Stimulated activated CD4-positive, alpha-beta T cell treated with anti-CD3 and anti-CD28 coated beads, Interleukin-12 subunit alpha, Interleukin-12 subunit beta, amount 100 ng/mL, for 48 hours (primary cell): ENCODE measurements at places on chromosomes 5 and 9.

DNA sequence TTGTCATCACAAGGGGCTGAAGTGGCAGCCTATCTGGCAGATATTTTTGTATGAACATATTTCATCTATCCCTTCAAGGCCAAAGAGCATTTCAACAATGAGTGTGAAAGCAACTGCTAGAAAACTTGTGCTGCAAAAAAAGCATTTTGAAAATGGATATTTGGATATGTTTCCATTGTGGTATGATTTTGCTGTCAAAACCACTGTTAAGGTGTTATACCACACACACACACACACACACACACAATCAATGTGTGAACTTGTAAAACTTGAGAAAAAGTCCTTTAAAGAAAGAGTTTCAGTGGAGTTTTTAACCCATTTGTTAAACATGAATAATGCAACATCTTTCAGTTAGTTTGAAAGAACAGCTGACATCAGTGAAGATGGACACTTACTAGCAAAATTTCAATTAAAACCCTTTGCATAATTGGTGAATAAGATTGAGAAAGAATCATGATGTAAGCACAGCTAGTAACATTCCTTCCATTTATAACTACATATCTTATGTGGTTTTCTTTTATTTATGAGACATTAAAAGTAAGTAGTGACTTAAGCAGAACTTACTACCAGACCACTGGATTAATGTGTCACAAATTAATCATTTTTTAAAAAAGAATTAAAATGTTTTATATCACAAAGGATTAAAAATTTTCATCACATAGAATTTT lies 182.6 kb upstream of the GNA14 start:
- no peak for DNase-seq

GRCh38 chr9:92165484-92165883 lies 50.3 kb upstream of the SPTLC1 start:
- no peak for DNase-seq

- no peak for DNase-seq
Measured at GRCh38 chr5:12017007-12017406, 112.8 kb upstream of the CTNND2 start.

GRCh38 chr9:119164716-119165115 lies 204.5 kb downstream of the BRINP1 start:
- DNase-seq, result no peak

DNA sequence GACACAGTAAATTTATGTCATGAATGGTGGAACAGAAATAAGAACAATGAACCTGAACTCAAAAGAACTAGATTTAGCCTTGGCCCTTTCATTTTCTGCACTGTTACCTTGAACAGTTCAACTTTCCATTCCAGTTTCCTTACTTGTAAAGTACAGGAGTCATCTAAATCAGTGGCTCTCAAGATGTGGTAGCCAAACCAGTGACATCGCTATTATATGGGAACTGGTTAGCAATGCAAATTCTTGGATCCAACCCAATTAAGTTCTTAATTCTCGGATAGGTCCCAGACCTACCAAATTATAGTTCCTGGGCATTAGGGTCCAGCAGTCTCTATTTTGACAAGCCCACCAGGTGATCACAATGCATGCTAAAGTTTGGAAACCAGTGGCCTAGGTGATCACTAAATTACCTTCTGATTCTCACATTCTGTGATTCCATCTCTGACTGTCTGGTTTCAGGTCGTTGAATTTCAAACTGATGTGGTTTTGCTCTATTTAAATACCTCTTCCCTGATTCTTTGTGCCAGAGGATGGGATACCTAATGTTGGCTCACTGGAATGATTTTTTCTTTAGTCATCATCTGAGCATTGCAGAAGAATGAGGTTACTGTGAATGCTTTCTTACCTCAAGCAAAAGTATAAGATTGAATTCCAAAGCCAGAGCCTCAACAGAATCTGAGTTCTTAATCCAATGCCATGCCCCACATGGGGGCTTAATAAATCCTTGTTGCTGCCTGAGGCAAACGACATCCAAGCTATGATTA lies 253.8 kb downstream of the ENC1 start:
- no peak for DNase-seq

GRCh38 chr5:172403189-172403796 lies 51.0 kb downstream of the SH3PXD2B start:
- DNase-seq, result no peak

DNA sequence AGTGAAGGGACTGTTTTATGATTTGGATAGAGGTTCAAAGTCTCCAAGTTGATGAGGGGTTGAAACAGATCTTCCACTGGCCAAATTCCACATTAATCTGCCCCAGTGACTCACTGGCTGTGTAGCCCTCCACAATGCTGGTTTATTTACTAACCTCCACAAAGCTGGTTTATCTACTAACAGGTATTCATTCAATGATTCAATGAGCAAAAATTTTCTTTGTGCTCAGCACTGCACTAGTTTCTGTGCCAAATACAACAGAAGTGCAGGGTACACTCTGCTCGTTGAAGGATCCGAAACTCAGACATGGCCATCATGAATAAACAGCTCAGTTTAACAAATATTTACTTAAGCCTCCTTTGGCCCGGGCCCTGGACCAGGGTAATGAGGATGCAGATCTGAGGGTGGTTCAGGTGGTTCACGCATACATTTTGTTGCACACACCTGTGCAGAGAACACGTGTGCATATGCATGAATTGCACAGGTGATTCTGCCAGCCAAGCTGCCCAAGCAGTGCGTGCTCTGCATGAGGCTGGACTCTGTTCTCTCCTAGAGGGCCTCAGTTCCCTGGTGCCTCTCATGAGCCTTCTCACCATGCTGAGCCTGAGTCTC lies 71.0 kb downstream of the SH3PXD2B start:
- no peak for DNase-seq

DNA sequence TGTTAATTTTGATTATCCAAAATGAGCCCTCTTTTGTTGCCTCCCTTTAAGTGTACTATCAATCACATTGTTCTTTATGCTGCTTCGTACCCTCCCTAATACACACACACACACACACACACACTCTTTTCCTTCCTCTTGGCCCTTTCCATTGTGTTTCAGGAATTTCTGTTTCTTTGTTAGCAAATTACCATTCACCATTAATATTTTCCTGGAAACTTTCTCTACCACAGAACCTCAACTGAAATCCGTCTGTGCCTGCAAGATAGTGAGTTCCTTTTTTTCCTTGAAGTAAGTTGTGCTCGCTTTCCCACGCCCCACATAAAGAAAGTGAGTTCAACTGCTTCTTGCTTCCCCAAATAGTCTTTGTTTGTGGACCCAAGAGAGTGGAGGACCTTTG lies 61.8 kb downstream of the SMIM15 start:
- DNase-seq, result no peak
